RWPE1 (cell line): ENCODE measurements at places on chromosomes 1 and 21.

DNA sequence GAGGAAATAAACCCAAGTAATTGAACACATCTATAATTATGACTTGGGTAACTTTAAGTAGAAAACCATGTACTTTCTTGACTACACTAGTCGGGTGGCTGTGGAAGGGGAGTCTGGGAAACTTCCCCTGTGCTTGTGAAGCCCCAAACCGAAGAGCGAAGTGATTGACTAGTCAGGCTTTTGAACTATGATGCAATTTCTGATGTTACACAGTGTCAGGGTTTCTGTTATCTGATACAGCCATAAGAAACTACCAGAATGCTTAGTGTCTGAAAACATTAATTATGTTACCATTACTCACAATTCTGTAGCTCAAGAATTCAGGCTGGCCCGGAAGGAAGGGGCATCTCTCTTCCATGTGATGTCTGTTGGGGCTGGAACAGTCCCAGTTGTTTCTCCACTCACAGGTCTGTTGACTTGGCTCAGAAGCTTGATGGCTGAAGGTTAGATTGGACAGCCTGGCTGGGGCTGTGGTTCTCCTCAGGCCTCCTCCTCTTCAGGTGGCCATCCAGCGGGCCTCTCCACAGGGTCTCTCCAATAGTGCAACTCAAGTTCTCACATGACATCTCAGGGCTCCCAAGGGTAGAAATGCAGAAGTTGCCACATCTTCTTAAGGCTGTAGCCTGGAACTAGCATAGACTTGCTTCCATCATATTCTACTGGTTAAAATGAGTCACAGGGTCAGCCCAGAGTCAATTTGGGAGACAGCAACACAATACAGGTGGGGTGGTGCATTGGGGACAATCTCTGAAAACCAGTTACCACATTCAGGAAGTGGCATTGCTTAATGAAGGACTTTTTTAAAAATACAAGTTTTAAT, 8.3 kb upstream of the C8B start:
- DNase-seq = no peak

- DNase-seq = no peak
Measured at GRCh38 chr1:85334962-85335361, 58.5 kb upstream of the BCL10 start.

GRCh38 chr1:159275891-159276290, 26.2 kb upstream of the FCER1A start:
- DNase-seq = no peak

DNA sequence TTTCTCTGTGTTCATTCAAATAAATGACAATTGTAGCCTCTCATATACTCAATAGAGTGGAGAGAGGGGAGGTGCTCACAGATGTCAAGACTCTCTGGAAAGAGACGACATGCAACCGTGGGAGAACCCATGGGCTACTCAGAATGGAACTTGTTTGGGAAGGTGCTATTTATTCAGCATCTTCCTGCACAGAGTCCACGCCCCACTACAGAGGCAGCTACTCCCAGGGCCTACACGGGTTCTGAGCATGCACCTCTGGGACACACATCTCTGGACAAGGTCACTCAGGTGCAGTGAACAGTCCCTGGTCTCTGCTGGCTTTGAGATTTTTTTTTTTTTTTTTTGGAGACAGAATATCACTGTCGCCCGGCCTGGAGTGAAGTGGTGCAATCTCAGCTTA, 64.1 kb downstream of the NID1 start:
- DNase-seq = no peak

DNA sequence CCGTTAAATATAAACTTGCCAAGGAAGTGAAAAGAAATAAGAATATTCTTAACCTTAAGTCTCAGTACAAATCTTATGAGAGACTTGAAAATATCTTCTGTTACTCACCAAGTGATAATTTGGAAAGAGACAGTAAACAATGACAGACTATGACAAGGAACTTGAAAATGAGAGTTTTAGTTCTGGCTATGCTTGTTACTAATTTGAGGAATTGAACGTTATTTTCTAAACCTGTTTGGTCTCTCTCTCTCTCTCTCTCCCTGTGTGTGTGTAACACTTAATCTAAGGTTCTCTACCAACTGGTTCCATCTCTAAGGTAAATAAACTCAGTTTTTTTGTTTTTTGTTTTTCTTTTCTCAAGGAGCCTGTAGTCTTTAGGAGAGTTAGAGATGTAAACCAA, 161.8 kb downstream of the AMY1C start:
- no peak for DNase-seq

GRCh38 chr1:67214420-67215174, 48.3 kb downstream of the IL23R start:
- DNase-seq = peak; percentile 13

DNA sequence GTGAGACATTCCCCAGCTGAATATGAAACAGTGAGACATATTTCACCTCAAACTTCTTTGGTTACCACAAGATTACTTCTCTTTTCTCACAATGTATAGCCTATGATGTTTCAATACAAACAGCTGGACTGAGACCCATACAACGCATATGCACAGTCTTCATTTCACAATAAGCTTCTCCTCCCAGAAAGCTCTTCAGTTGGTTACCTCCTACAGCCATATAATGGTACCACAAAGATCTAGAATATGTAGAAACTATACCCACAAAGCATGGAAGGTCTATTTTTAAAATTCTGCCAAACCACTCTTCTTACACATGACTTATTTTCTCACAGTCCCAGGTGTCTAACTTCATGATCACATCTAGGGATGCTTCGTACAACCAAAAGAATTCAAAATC, 70.8 kb downstream of the JAK1 start:
- no peak for DNase-seq

DNA sequence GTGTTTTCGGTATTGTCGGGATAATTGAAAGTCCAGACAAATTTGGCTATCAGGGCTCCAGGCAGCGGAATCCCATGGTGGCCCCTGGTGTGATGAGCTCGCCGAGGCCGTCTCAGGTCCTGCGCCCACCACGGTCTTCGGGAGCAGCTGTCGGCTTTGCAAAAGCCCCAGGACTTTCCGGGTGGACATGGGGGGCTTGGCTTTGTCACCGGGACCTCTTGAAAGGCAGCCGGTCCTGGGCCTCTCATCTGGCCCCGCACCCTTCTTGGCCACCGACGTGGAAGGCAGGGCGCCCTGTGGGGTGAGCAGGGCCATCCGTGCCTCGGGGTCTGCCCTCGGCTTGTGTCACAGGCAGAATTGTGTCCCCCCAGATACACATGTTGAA, 87.1 kb upstream of the ACTRT2 start:
- no peak for DNase-seq

GRCh38 chr1:224542783-224543440, 73.2 kb upstream of the CNIH3 start:
- DNase-seq = peak; percentile 88

DNA sequence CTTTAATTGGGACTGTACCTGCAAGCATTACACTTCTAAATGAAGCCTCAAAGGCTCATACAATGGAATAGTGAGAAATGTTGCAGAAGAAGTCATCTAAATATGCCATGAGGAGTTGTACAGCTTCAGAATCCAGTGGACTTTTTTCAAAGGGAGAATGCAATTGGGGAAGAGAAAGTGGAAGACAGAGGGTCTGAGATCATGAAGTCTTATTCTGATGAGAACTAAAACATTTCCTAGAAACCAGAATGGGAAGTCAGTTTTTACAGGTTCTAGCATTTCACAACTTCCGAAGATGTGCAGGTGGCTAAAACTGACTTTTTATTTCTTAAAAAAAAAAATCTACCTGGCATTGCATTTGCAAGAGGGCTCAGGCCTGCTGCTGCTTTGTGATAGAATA, 424.4 kb upstream of the RUNX1 start:
- DNase-seq = no peak

DNA sequence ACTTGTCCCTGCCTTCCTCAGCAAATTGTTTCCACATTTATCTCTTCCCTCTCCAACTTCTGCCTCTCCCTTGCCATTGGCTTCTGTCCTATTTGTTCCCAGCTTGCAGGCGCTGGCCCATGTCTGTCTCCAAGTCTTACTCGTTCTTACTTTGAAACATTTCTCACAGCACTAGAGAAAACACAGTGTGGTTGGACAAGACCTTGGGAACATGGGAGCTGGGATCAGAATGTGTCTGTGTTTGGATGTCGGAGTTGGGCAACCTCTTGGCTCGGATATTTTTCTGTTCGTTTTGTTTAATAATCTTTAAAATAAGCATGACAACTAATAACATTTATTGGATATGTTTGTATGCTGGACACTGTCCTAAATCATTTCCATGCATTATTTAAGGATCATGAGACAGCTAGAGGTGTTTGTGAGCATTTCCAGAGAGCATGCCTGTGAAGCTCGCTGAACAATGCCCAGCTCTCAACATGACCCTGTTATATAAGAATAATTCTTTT, 5.9 kb upstream of the BRWD1 start:
- DNase-seq = no peak

GRCh38 chr1:114341299-114341698, 169.7 kb downstream of the TRIM33 start:
- DNase-seq = no peak

DNA sequence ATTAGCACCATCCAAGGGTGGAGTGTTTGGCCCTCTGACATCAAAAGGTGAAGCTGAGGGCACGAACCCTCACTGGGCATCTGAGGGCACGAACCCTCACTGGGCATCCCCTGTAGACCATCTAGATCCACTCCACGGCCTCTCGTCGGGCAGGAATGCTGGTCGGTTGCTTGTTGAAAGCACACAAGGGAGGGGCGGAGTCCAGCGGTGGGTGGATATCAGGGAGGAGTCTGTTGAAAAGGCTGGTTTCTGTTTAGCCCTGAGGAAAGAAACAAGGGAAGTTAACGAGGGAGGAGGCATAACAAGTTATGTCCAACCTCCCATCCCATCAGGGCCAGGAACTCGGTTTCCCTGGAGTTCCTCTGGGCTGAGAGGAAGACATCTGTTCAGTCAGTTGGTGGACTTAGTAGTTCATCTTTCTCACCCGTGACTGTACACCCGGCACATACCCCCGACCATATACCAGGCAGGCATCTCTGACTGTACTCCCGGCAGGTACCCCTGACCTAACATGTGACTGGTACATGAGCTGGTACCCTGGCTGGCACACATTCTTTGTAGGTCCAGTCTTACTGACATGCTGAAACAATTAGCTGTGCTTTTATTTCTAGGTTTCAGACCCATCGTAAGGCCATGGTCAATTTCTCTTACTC, 32.1 kb upstream of the PDE9A start:
- no peak for DNase-seq

DNA sequence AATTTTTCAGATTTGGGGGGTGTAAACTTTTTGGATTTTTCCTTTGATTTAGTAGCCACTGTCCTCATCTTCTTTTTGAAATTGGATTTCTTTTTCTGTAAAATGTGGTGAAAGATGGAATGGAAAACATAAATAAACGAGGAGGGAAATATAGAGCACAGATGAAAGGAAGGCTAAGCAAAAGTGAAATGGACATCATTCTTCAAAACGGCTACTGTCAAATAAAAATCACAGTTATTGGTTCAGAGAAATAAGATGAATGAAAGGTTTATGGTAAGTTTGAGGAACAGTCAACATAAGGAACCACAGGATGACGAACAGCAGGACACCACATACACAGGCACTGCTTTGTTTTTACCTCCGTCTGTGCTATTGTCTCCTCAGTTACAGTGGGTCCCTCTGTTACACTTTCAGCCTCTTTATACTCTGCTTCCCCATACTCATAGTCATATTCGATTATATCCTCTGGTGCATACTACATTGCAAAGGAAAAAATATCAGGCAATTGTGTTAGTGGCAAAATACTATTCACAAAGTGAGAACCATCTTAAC, 82.4 kb downstream of the COL11A1 start:
- DNase-seq = no peak

DNA sequence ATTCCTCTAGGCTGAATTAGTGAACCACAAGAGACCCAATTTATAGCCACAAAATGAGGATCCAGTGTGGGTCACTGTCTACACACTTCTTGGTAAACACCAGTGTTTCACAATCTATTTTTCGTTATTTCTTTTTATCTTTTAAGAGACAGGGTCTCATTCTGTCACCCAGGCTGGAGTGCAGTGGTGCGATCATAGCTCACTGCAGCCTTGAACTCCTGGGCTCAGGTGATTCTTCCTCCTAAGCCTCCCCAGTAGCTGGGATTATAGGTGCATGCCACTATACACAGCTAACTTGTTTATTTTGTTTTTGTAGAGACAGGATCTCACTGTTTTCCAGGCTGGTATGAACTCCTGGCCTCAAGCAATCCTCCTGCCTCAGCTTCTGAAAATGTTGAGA, 29.3 kb upstream of the SLC45A3 start:
- DNase-seq = no peak

- DNase-seq = no peak
Measured at GRCh38 chr1:19476450-19477190, 8.7 kb downstream of the CAPZB start.

DNA sequence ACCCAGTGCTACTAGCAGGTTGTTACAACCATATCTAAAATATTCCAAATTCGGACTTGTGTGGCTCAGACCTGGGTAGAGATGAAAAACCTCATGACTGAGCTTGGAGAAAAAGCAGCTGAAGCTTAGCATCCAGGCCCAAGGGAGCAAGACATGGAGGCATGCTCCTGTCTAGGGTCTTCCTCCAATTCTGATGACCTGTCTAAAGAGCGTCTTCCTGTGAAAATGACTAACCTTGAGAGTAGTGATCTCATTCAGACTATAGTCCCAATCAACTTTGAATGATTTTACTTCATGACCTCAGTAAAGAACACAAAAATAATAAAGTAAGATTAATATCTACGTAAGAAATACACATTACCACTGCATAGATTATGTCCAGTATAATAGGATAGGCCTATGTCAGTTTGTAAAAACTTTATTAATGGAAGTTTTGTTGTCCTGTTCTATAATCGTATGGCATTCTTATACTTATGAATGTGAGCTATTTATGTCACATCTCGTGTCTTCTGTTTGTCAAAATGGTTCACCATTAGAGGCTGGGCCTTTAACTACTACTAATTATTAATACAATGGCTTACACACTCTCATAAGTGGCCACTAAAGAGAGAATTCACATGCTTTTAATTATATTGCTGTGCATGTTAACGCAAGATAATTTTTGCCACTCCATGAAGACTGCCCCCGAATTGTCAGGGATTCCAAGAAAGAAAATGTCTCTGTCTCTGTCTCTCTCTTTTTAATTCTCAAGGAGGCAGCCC, 201.3 kb downstream of the NCAM2 start:
- no peak for DNase-seq

- DNase-seq = no peak
Measured at GRCh38 chr21:46157987-46158451, 2.6 kb upstream of the FTCD start.

GRCh38 chr1:213821175-213821942, 166.4 kb upstream of the PROX1 start:
- DNase-seq = no peak

DNA sequence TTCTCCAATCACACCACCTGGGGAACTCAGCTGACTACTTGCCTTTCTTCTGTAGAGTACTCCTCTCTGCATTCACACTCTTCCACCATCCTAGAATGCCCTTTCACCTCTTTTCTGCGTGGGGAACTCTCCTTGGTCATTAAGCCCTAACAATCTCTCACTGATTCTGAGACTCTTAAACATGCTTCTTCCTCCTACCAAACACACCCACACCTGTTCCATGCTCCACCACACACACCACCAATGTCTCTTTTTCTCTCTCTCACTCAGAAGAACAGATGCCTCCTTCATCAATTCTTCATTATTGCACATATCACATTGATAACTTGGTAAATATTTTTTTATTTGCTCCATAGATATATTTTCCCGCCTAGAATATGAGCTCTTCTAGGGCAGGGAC, 53.6 kb downstream of the WARS2 start:
- DNase-seq = no peak
